ENCODE measurements at places on chromosomes 6 and 20.

GRCh38 chr6:79467716-79468115 is 69.5 kb downstream of the LCA5 start:
- no peak for DNase-seq

- DNase-seq: no peak
Observed at GRCh38 chr6:126127659-126128058, 141.3 kb downstream of the TRMT11 start.

DNA sequence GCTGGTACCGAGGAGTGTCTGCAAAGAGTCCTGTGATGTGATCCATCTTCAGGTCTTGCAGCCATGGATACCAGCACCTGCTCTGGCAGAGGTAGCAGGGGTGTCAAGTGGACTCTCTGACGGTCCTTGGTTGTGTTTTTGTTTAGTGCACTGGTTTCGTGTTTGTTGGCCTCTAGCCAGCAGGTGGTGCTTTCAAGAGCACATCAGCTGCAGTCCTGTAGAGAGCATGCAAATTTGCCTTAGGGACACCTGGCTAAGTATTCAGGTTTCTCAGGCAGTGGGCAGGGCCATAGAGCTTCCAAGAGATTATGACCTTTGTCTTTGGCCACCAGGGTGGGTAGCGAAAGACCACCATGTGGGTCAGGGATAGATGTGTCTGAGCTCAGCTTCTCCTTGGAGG is 14.5 kb upstream of the RGS17 start:
- DNase-seq: no peak

DNA sequence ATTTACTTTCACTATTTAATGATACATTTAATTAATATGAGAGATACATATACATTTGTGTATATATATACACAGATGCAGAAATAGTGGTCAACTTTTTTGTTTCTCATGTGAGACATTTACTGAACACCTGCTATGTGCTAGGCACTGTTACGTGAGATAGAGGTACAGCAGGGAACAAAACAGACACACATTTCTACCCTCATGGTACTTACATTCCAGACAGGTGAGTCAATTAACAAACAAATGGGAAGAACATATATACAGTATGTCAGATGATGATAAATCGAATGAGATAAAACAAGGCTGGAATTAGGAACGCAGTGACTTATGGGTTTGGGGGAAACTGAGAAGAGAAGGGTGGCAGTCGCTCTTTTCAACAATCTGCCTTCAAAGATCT is 5.1 kb downstream of the TFB1M start:
- no peak for DNase-seq

DNA sequence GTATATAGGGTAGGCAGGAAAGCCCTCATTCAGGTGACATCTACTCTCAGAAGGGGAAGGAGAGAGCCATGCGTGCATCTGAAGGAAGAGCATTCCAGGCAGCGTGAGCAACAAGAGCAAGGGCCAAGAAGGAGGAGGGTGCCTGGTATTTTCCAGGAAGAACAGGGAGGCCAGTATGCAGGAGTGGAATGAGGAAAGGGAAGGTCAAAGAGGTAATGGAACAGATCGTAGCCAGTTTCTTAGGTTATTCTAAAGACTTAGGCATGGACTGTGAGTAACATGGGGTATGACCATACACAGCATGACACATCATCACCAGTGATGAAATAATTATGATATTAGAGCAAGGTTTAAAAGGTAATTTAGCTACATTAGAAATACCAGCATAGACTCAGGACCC is 24.1 kb downstream of the ALDH8A1 start:
- DNase-seq: no peak

DNA sequence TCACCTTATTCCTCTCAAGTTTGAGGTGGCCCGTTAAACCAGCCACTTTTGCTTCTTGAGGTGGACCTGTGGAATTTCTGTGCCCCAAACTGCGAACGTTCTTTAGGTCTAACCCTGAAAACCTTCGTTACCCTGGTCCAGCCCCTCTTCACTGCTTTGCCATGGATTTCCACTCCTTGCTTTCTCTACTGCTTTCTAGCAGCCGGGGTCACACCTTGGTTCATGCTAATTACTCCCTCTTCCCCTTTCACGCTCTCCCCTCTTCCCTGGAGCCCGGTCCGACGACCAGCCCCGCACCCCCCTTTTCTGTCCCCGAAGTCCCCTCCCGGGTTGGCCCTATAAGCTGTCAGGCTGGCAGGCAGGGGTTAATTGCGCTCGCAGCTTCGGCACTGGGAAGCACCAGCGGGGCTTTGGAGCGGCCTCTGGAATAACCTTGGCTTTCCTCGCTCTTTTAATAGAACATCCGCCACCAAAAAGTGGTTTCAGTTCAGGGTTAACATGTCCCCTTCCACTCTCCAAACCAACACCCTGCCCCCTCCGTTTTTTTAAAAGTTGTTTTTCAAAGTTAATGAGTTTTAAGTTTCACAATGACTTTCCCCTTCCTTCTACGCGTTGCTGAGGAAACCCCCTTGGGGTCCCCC is 1.4 kb upstream of the HIVEP1 start:
- peak; percentile 93 for DNase-seq

GRCh38 chr6:44268095-44268628 is 2.1 kb upstream of the TMEM151B start:
- no peak for DNase-seq

GRCh38 chr6:114339706-114340105 is 3.1 kb downstream of the HS3ST5 start:
- DNase-seq: no peak

DNA sequence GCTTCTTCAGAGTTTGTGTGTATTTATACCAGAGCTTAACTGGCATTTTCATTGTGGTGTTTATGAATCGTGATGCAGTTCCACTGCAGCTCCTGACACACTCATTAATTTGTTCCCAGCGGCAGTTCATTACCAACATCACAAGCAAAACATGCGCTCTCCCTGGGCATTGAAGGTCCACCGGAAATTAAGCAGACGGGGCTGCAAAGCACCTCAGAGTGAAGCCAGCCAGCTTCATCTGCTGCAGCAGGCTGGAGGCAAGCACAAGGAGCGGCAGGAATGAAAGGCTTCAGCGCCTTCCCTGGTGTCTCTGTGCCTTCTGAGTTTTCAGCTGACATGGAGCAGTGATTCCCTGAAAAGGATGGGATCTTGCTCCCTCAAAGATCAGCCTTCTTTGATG is 246.0 kb upstream of the SPTLC3 start:
- DNase-seq: no peak

DNA sequence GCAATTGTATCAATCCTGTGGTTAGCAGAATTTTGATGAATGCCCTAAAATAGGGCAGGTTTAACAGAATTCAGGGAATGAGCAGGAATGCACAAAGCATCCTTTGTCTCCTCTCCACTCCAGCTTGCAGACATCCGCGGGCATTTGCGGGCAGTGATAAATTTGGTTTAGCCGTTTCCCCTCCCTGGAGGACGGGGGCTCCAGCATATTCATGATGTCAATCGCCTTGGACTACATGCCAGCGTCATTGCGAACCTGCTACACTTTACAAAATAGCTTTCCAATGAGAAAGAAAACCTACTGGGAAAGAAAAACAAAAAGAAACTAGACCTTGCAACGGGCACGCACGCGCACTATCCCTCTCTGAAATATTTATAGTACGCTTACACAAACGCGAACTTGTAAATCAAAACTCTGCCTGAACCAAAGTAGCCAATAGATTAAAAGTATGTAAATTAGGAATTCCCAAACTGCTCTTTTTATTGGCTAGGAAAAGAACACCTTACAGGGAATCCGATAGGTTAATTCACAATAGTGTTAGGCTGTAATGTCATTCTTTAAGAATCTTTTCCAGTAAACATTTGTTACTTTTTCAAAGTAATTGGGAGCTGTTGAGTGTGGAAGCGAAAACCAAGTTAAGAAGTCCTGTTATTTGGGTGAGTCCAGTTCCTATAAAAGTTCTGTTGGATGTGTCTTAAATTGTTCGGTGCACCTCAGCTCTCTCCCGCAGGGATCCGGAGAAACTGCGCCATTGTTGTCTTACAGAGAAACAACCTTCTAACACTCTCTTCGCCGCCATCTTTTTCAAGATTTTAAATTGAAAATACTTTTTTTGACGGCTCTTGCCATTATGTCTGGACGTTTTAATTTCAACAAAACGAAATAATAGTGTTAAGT is 136.7 kb downstream of the HFE start:
- DNase-seq: no peak

DNA sequence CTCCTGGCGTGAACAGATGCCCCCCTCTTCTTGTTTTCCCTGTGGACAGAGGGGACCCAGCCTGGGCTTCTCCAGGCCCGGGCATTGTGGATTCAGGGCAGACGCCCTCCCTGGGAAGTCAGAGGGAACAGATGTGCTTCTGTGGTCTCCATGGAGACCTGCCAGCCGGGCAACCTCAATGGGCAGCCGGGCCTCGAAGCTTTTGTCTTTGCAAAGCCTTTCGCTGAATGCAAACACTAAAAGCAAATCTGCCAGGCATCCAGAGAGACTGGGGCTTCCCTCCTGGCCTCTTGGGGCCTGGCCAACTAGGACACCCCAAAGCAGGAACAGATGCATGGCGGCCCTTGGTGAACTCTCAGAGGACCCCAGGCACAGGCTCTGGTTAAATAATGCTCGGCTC is 370.0 kb upstream of the SULF2 start:
- DNase-seq: no peak

- DNase-seq: no peak
Observed at GRCh38 chr20:17431621-17432364, 99.4 kb downstream of the BFSP1 start.

Data from esophagus muscularis mucosa (tissue), 4 donors.